ENCODE measurements at places on chromosomes 7 and 10.

DNA sequence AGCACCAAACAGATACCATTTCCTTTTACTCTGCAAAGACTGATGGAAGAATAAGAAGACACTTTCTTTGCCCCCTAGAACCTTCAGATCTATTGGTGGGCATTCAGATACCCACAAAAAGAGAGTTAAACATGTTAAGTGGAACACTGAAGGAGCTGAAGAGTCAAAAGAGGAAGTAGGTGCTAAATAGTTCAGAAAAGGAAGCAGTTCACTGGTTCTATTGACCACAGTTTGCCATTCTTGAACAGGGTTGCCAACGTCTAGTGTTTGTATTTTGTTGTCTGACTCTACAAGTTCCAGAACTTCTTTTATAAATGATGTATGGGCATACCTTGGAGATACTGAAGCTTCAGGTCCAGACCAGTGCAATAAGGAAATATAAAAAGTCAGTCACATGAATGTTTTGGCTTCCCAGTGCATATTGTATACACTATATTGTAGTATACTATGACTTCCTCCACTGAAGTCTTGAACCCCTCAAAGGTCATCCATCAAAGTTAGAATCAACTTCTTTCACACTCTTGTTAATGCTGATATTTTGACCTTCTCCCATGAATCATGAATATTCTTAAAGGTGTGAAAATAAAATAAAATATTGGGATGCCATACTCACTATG is 47.5 kb upstream of the AGR3 start:
- DNase-seq, result no peak

- no peak for DNase-seq
Observed at GRCh38 chr10:26274391-26274790, 57.8 kb downstream of the GAD2 start.

DNA sequence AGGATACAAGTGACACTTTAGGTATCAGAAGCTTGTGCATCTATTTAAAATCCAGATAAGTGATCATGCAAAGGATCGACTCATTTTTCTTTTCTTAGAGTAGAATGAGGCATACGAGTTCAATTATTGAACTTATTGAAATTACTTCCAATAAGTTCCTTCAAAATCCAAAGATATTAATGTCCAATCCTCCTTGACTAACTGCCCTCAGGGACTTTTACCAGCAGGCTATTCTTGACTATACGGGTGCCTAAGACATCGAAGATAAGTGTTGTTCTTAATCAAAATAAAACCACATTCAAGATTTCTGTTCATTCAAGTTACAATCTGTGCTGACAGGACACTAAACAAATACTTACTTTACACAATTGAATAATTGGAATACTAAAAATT is 74.5 kb upstream of the SP4 start:
- no peak for DNase-seq

DNA sequence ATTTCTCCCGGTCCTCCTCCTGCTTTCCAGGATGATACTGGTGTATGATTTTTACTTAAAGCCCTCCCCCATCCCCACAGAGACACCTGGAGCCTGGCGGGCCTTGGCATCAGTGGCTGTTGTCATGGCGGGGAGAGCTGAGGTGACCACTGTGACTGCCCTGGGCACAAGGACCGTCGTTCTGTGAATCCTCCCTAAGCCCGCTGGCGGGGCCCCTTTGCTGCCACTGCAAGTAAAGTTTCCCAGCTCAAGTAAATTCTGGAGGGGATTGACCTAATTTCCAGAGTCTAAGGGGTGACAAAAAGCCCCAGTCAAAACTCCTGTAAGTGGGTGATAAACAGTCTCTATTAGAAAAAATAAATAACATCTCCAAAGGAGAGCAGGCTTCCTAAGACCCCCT is 393.2 kb upstream of the PODXL start:
- no peak for DNase-seq

GRCh38 chr10:120415709-120416330 is 41.2 kb upstream of the PLPP4 start:
- no peak for DNase-seq

GRCh38 chr7:17401791-17402627 is 103.6 kb downstream of the AHR start:
- DNase-seq, result no peak

GRCh38 chr10:91838199-91838598 is 40.0 kb downstream of the TNKS2 start:
- DNase-seq, result no peak

DNA sequence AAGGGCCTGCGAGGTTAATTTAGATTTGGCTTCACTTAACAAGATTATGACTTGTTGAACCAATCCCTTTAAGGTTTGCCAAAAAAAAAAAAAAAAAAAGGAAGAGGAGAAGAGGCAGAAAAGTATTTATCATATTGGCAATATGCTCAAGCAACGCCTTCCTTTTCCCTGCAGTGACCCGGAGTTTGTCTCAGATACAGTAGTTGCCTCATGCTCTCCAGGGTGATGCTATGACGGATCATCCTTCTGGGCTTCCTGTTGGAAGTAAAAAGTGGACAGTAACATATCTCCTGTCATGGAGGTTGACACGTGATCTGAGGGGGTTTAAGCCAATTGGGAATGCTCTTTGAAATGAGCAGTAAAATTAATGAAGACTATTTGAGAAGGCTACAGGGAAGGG is 117.3 kb downstream of the BMPER start:
- DNase-seq, result no peak

DNA sequence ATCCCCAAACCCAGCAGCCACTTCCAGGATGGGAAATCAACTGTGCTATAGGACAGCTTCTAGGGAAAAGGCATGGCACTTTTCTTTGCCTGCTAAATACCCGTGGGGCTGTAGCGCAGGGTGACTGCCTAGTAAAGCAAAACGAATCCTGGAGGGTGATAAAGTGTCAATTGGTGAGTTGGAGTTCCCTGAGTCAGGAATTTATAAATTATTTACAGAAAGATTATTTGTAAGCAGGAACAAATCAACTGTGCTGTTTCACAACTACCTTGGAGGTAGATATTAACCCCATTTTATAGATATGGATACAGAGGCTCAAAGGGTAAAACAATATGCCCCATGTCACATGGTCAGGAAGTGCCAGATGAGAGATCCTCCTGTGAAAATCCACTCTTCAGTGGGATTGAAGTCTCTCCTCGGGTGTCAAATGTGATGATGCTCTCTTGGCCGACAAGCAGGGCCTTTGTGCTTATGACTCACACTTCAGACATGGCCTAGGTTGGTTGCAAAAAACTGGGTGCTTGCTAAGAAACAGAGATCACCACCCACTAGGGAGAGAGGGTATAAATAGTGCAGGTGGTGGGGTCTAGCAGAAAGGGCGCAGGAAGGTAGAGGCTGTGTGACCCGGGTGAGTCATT is 383.2 kb upstream of the ZMIZ1 start:
- DNase-seq, result no peak

DNA sequence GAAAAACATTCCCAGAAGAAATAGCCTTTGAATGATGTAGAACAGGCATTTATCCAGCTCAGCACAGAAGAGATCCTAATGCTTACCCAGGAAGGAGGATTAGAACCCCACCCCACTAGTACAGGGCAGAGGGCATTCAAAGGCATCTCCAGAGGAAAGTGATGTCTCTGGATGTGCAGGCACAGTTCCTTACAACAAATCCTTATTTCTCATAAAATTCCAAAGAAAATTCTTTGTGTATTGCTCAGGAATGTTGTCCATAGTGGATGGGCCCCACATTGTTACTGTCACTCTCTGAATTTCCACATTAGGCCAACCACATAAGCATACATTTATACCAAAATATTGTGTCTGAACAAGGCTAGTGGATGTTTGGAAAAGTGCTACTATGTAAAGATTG is 243.0 kb downstream of the ADRA2A start:
- DNase-seq, result no peak

DNA sequence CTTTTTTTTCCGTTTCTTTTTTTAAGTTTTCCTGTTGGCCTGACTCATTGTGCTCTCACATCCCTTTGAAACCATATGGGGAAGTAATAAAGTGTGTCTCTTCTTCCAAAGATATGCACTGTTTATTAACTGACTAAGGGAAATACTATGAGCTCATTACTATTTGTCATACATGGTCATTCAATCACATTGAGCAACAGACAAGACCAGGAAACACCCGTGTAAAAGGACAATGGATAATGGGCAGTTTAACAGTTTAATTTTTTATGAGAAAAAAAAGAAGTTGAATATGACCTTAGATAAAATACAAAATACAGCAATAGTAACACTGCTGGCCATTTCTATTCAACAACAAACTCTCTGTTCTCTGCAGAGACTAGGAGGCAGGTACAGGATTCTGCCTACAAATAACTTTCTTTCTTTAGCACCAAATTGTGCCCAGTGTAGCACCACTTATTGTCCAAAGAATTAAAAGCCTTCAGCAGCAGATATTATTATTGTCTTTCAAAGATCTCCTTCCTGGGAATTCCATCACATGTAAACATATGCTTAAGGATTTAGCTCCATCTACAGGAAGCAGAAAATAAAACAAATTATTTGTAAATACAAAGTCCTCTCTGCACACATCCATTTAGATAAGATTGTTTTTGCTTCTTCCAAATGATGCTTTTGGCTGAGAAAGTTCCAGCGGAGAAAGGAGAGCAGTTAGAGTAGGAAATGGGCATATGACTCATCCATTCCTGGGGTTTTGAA is 55.0 kb upstream of the AKR1E2 start:
- no peak for DNase-seq

DNA sequence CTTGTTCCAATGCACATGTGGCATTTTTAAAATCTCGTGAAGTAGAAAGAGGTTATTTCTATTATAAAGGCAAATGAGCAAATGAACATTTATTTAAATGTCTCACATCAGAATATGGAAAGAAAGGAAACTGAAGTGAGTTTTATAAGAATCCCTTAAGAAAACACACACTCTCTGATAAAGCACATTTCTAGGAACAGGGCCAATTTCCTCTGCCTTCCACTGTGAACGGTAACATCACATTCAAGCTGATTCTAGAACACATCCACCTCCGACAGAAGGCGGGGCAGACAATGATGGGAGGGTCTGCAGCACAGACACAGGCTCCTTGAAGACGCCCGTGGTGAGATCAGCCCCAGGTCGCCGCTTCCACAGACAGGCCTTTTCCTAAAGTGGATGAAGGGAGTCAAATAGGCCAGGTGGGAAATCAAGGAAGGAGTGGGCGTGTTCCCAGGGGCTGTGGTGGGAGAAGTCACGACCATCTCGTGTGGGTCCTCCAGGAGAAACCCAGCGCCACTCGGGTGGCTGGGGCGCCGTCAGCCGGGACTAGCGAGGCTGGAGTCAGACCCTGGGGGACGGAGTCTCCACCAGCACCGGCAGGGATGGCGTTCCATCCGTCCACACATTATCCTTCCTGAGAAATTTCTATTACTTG is 31.1 kb downstream of the PITRM1 start:
- no peak for DNase-seq

GRCh38 chr7:101875283-101875846 is 57.9 kb downstream of the CUX1 start:
- DNase-seq, result no peak

DNA sequence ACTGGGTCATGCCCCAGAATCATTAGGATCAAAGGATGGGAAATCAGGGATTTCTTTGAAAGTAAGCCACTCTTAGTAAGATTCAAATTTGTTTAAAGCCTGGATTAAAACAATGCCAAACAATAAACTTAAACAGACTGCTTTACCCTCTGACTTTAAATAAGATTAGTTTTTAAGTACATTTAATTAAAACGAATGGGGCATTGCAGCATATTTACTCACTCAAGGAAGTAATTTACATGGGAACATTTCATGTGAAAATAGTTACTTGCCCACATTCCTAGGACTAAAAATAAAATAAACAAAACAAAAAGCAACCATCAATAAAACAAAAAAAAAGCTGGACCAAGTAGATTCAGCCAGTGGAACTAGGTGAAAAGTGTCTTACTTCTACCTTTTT is 7.8 kb downstream of the ABLIM1 start:
- DNase-seq, result no peak

DNA sequence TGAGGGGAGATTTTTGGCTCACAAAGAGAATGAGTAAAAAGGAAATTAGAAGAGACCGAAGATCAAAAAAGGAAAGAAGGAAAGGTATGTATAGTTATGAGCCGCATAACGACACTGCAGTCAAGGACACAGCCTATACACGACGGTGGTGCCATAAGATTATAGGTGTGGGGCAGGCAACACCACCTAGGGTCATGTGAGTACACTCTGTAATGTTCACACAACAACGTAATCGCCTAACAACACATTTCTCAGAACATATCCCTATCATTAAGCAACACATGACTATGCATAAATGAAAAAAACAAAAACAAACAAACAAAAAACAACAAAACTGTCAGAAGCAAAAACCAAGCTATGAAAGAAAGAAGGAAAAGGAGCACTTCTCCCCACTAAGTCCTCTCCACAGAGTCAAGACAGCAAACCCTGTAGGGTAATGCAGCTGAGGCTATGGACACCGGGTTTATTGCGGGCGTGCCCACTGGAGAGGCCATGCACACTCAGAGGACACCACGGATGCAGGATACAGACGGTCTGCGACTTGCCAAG is 45.1 kb downstream of the PIP4K2A start:
- DNase-seq, result no peak

GRCh38 chr7:29865526-29865925 is 59.2 kb downstream of the WIPF3 start:
- DNase-seq, result no peak

DNA sequence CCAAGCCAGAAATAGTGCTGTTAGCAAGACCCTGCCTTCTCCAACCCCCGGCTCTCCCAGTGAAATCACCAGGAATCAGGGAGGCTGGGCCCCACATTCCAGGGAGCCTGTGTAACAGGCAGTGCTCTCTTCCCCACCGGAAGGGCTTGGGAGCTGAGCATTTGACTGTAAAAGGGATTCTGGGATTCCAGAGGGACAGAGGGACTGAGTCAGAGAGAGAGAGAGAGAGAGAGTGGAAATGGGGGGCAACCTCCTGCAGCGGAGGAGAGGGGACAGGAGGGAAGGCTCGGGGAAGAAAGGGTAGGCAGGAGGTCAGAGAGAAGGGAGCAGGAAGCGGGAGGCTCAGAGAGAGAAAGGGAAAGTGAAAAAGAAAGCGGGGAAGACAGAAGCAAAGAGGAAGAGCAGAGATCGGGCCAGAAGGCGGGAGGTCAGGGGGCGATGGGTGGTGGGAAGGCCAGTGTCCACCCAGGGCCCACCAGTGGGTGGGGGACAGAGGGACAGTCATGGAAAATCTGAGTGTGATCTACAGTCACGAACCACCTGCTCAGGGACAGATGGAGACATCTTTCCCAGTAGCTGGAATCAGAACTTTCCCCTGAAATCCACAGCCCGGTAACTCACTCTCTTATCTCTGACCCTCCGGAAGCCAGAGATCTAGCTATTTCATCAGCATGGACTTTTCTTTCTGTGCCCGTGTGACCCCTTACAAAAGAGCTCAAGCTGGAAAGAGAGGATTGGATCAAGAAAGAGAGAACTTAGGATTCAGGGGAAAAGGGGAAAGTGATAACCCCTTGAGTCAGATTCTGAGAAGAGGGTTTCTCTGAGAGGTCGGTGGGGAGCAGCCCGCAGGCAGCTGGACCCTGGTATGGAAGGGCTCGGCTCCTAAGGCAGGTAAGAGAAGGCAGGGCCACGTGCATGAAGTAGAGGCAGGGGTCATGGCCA is 4.6 kb upstream of the SERPINE1 start:
- DNase-seq, result no peak

GRCh38 chr7:144529269-144529926 is 125.9 kb upstream of the NOBOX start:
- DNase-seq, result no peak
